ENCODE measurements at places on chromosomes 3 and 15.

DNA sequence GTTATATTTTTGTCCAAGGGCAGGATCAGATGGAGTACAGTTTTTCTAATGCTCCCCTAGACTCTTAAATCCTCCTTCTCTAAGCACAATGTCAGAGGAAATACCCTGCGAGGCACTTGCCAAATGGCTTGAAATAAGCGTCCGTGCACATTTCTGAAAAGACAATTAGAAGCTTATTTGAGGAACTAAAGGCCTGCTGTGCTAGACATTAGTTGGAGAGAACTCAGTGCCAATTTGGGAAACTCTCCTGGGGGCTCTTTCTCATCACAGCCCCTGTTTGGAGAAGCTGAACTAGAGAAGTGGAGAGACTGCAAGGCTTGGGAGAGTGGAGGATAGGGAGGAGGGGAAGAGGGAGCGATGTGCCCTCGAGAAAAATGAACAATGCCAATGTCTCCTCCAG is 247.6 kb upstream of the C2CD4B start:
- DNase-seq: no peak

DNA sequence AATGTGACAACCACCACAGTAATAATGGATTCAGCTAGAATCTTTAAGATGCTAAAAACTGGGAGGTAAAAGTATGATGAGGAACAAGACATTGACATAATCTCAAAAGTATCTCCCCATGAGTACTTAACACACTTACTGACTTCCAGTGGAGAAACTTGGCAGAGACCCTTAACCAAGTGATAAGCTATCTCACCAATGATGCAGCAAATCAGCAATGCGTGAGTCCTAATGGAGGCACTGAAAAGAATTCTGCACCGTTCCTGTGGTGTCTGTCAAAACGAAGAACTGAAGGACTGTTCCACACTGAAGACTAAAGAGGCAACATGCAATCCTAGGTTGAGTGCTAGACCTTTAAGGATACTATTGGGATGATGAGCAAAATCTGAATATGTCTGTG is 67.9 kb upstream of the OCA2 start:
- DNase-seq: no peak

GRCh38 chr15:63727542-63727941 is 106.2 kb downstream of the HERC1 start:
- DNase-seq: no peak

DNA sequence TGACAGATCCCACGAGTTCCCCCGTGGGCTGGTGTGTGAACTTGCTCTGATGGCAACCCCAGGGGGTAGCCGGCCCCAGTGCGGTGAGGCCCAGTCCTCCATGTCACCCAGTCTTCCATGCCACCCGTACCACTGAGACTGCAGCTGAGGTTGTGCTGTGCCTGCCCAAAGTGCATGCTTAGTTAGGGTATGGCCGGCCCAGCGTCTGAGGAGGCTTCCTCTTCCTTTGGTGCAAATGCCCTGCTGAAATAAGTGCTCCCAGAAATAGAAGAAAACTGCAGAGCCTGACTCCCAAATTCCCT is 31.5 kb downstream of the MGLL start:
- no peak for DNase-seq

- no peak for DNase-seq
Observed at GRCh38 chr3:62098646-62099365, 274.5 kb downstream of the FEZF2 start.

DNA sequence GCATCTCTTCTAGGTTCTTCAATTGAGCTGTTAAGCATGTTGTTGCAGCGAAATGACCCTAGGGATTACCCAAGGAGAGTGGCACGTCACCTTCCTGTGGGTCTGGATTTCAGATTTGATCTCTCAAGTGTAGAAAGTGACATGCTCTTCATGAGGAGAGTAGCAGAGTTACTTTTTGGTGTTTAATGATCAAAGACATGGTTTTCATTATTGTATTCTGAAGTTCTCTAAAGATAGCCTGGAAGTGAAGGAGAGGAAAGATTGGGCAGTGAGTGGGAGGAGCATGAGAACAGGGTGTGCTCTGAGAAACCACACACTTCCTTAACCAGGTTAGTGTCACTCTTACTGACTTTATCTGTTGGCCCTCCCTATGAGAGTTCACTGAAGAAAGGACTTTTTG is 153.6 kb downstream of the AKAP13 start:
- DNase-seq: no peak

DNA sequence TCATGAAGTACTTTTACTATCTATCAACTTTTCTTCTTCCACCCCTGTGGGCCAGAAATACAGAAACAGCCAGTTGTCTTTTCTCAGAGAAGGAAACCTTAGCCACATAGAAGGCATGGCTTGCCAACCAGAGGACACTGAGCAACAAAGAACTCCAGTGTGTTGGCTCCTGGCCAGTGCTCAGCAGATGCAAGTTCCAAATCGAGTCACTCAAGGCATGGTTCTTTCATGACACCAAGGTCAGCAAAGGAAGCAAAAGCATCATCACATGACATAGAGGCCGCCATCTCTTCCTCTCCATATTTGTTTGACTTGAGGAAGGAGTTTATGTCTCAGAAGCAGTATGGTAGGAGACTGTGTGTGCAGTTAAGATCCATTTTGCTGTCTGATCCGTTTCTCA is 92.2 kb downstream of the MYLK start:
- DNase-seq: peak; percentile 83

DNA sequence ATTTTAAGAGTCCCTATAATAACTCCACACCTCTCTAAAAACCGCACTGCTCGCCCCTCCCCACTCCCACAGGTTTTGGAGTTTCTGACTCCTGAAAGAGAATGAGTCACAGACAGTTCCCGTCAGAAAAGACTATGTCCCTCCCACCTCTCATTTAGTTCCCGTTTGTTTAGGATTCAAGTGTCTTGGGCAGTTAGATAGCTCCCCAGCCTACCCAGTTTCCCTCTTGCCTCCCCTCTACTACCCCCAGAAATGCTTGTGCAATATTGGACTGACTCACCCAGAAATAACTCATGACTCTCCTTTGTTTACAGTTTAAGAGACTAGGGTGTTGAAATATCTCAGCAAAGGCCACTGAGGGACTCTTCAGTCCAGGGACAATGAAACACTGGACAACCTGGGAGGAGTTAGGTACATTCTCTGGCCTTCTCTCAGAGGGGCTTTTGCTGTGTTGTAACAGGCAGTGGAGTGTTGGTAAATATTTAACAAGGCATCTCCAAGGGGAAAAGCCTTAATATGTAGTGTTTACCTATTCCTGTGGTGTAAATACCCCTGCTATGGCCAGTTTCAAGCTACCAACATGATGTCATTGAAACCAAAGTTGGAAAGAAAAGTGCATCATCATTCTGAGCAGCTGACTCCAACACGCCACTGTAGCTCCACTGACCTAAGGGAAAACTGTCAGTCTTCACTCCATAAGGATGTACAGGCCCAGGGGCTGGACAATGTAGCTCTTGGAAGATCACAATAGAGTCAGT is 96.1 kb upstream of the CHD2 start:
- peak; percentile 94 for DNase-seq

GRCh38 chr3:49570028-49570654 is 15.9 kb downstream of the BSN start:
- DNase-seq: no peak

- DNase-seq: no peak
Observed at GRCh38 chr3:171267104-171267503, 193.1 kb downstream of the TNIK start.

- no peak for DNase-seq
Observed at GRCh38 chr15:43199945-43200488, 14.8 kb downstream of the CCNDBP1 start.

DNA sequence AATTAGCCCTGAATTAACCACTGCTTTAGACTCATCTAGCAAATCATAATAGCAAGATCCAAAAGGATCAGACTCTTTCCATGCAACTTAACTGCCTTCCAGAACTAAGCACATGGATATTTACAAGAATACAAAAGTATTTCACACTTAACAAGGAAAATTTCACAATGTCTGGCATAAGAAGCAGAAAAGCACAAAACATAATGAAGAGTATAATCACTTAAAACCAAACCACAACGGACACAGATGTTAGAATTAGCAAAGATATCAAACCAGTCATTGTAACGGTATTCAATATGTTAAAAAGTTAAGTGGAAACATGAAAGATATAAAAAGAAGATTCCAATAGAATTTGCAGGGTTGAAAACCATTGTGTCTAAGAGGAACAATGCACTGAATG is 51.5 kb upstream of the COL6A6 start:
- DNase-seq: no peak

GRCh38 chr3:150249779-150250470 is 158.2 kb upstream of the TSC22D2 start:
- DNase-seq: no peak

- no peak for DNase-seq
Observed at GRCh38 chr15:48266024-48266689, 60.1 kb downstream of the SLC12A1 start.

GRCh38 chr15:85545185-85545584 is 164.8 kb downstream of the AKAP13 start:
- no peak for DNase-seq

GRCh38 chr3:128493570-128494366 is 767 bp upstream of the GATA2 start:
- DNase-seq: no peak

DNA sequence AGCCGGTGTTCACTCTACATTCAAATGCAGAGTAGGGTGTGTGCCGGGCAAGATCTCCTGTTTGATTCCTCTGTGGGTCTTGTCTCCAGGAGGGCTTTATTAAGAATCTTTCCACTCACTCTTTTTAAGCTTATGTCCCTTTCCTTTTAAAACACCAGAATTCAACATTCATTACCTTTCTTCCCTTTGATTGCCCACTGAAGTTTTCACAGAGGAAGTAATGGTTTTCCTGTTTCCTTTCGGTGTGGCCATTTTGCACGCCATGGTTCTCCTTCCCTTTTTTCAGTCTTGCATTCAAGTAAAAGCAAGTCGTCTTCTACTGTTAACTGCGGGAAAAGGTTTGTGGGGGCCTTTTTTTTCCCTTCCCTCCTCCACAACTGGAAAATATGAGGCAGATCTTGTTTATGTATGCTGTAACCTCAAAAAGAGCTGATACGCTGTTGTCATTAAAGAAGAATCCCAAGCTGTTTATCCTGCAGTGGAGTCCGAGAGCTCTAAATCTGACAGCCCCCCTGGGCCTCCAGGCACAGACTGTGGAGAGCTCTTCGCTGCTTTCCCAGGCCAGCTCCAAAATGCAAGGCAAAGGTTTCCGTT is 40.5 kb downstream of the FILIP1L start:
- no peak for DNase-seq

DNA sequence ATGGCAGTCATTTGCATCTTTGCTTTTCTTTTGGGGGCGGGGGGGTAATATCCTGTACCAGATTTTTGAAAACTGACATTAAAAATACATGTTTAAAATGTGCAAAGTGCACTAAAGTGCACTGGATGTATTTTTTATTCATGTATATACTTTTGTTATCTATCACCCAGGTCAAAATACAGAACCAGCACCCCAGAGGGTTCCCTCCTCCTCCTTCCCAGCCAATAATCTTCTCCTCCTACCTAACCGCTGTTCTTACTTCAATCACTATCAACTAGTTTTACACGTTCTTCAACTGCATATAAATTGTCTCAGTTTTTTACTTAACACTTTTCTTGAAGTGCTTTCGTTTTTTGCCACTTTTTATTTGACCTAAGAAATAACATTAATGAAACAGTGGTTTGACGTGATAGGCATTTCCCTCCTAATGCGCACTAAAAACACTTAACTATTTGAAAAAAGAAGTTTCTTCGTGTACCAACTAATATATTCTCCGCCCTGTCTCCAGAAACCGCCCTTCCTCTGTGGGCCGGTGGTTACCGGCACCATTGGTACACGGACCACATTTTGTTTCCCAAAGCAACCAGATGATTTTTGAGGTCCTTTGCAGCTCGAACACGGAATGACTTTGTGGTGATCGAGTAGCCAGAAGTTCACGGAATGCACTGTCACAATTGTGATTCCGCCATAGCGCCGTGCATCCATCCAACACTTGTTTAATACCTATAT is 836 bp upstream of the AKAP13 start:
- no peak for DNase-seq

- DNase-seq: no peak
Observed at GRCh38 chr3:52194485-52195290, 3.3 kb upstream of the ALAS1 start.

GRCh38 chr3:48694610-48695392 is 9.1 kb upstream of the NCKIPSD start:
- DNase-seq: no peak
